ENCODE measurements at places on chromosomes 5 and 9.
A peak's percentile ranks its signal among the peaks of the same experiment; 100 is the strongest.

DNA sequence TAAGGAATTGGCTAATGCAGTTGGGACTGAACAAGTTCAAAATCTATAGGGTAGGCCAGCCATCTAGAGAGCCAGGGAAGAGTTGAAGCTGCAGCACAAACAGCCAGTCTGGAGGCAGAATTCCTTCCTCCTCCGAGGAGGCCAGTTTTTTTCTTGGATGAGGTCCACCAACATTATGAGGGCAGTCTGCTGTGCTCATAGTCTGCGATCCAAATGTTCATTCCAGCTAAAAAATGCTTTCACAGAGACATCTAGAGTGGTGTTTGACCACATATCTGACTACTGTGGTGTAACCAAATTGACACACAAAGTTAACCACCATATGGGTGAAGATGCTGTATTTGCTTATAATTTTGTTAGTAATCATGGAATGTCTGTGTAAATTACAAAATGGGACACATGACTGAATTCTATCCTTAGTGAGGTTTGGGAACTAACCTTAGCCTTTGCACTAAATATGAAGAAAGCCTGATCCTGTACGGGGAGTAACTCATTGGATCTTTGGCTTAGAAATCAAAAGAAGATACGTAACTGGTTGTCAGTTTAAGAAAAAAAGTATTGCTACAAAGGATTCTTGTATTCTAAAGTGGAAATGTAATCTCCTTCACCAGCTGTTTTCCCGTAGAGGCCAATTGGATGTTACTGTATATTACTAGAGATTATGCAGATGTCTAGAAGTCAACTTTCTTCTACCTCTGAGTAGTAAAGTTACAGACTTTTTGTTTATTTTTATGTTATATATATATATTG lies 70.6 kb downstream of the SPIN1 start:
- no peak for DNase-seq

DNA sequence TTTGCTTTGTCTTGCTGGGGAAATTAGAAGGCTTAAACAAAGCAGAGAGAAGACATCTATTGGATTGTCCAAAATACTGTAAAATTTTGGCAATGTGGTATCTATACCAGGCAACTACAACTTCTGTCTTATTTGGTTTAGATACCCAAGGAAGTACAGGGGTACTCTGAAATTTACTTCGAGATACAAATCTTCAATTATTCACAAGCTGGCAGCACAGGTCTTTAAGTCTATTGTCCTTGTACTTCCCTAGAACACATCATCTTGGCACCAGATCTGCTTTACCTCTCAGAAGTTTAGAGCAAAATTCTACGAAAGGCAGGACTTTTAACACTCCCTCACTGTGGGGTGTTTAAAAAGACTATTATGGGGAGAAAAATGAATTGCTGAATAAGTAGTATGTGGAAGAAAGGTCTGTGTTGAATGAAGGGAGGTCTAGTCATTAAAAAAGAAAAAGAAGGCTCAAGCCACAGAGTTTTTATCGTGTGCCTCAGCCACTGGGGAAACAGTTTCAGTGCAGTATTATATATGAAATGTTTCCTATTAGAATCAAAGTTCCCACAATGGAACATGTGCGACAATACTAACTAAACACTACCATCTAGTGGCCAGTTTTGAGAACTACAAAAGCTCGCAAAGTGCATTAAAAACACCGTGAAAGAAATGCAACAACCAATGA lies 93.7 kb downstream of the PDE4D start:
- no peak for DNase-seq

- DNase-seq, result peak; percentile 61
Measured at GRCh38 chr5:57986761-57987341, 473.0 kb downstream of the PLK2 start.

GRCh38 chr5:154477382-154478223 lies 424 bp downstream of the HAND1 start:
- DNase-seq, result no peak

GRCh38 chr5:102910240-102911226 lies 155.4 kb downstream of the PAM start:
- DNase-seq, result peak; percentile 81

- DNase-seq, result no peak
Measured at GRCh38 chr9:98231770-98232478, 23.5 kb downstream of the TBC1D2 start.

DNA sequence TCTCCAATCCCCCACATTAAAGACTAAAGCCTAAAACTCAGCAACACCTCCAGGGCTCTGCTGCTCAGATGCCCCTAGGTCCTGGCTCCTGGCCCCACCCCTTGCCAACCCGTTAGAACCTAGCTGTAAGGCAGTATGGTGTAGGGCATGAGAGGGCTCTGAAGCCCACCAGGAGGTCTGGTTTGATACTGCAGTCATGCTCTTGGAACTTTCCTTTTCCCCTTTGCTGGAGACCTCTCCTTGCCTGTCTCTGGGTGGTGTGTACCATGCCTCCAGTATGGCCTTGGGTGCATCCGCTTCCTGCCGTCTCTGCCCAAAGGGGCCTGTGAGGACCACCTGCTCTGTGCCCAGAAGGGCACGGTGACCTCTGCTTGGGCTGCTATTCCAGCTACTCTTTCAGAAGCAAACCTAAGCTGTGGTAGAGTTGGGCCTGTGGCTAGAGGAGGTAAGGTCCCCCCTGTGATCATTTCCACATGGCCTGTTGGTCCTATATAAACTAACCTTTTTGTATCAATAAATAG lies 3.5 kb downstream of the TENT4A start:
- DNase-seq, result no peak

- no peak for DNase-seq
Measured at GRCh38 chr9:17165764-17166163, 30.9 kb downstream of the CNTLN start.

DNA sequence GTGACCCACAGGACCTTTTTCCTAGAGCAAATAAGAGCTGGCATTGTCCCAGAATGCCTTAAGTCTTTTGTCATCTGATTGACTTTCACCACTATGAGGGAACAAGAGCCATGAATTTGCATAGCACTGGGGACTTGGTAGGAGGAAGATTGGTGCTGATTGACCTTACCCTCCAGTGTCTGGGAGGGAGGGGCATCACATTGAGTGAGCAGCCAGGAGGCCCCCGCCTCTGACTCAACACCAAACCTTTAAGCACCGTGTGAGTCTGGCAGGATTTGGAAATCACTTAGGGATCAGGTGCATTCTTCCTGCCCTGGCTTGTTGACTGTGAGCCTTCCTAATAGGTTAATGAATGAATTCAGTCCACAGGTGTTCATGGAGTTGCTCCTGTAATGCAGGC lies 40.7 kb downstream of the WNK2 start:
- DNase-seq, result no peak

DNA sequence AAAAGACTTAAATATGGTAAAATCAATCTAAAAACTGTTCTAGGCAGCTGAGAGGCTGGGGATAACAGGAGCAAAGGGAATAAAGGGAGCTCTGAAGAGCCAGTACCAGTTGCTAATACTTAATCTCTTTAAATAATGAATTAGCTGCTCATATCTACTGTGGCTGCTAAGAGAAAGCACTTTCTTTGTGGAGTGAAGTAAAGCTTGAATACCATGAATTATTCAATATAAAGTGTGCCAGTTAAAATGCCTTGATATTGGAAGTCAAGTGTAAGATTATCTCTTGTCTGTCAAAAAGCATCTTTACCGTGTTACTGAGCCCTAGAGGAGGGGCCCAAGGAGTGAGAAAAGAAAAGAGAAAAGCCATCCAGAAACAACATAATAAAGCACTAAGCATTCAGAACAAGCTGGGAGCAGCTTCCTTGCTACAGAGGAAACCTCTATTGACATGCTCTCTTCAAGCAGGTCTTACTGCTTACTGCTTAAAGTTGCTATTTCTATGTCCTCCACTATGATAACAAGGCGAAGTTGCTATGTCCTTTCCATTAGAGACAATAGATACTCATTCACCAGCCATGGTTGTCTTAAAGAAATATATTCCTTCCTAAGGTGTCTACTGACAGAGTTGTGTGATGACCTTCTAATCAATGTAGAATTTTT lies 297.4 kb downstream of the CETN3 start:
- DNase-seq, result no peak

GRCh38 chr9:134571946-134572917 lies 69.4 kb upstream of the COL5A1 start:
- no peak for DNase-seq

DNA sequence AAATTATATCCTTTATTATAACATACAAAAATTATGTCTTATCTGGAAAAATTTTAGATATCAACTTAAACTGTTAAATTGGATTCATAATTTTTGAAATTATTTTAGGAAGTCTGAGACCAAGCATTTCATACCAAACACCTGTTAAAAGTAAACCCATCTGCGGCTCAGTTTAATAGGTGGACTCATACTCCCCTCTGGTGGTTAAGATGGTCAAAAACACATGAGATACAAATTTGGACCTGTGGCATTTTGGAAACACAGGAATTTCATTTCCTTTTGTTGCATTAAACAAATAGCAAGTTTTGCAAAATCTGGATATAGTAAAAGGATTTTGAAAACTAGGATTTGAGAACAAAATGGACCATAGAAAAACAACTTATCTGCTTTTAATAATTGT lies 53.7 kb downstream of the RGMB start:
- no peak for DNase-seq

DNA sequence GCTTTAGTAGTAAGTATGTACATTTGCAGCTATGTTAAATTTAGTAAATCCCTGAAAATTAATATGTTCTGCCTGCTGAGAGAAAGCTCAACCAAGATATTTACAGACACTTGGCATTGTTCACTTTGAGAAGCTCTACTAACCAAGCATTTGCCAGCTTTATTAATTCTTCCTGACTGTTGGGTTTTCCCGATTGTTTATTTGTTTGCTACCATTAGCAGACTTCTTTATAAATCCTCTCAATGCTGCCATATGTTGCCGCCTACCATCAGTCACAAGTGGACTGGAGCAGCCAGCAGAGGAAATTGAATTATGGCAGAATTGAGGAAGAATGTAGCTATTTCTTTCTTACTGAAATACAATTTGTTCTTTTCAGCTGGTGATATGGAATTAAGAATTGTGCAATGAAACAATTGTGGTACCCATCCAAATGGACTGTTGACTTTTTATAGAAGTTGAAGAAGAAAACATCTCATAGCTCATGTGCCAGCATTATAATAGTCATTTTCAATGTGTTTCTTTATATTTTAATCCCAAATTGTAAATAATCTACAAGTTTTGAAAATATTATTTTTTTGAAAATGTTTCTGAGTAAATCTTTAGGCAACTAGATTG lies 588.7 kb upstream of the CDH6 start:
- no peak for DNase-seq

DNA sequence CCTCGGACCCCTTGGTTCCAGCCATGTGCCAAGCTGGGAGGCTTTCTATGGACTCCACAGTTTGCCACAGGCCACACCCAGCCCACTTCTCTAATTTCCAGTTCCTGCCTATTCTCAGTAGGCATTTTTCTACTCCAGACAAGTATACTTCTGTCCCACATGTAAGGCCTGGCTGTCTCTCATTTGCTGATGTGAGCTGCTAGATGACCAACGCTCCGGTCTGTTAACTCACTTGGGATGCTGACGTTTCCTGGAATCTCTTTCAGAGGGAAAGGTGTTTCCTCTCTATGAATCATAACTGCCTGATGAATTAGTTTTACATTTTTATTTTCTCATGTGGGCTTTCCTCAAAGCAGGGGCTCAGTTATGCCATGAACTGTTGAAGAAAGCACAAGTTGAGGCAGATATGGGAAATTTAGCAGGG lies 36.3 kb downstream of the ERGIC1 start:
- DNase-seq, result peak; percentile 88

GRCh38 chr9:93182572-93182971 lies 1.4 kb upstream of the WNK2 start:
- DNase-seq, result no peak

GRCh38 chr9:110814159-110814558 lies 145.6 kb downstream of the MUSK start:
- no peak for DNase-seq

DNA sequence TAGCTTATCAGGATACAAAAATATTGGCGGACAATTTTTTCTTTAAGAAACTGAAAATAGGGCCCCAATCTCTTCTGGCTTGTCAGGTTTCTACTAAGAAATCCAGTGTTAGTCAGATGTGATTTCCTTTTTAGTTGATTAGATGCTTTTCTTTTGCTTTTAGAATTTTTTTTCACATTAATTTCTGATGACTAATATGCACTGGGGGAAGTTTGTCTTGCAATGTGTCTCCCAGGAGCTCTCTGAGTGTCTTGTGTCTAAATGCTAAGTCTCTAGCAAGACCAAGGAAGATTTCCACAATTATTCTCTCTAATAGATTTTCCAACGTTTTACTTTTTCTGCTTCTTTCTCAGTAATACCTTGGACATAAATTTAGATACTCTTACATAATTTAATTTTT lies 559.8 kb upstream of the TYRP1 start:
- DNase-seq, result no peak

DNA sequence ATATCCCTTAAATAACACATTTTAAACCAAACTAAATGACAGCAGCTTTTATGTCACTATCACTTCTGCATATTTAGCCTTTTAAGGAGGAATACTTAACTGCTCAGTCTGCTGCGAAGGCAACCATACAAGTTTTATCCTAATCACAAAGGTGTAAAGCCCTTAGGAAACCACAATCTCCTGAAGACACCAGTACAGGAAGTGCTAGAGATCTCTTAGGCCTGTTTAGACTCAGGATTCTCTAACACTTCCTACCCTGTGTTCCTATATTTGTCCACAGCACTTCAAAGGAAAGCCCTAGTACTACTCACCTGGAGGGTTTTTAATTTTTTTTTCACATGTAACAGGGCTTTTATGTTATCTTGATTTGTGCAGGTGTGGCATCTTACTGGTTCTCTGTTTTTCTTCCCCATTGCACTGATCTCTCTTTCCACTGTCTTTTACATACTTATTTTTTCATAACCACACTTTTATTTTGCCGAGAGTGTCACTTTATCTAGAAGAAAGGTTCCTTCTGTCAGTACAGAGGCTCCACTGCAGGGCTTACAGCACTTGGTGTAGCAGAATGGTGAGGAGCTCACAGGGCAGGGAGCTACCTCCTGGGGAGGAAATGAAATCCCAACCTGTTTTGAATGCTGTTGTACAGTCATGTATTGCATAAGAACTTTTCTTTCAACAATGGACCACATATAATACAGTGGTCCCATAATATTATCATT lies 1060.6 kb upstream of the ACO1 start:
- no peak for DNase-seq

GRCh38 chr5:138095100-138095907 lies 11.5 kb downstream of the WNT8A start:
- DNase-seq, result no peak

- no peak for DNase-seq
Measured at GRCh38 chr9:131227959-131228460, 48.3 kb downstream of the FAM78A start.

GRCh38 chr5:101605700-101606099 lies 690.4 kb downstream of the SLCO4C1 start:
- DNase-seq, result no peak

GRCh38 chr9:107348836-107349235 lies 65.8 kb downstream of the RAD23B start:
- DNase-seq, result no peak

GRCh38 chr9:138023394-138024124 lies 146.0 kb downstream of the CACNA1B start:
- no peak for DNase-seq

- no peak for DNase-seq
Measured at GRCh38 chr5:1011226-1011631, 2.6 kb downstream of the NKD2 start.

Data from kidney epithelial cell (primary cell).